ENCODE measurements at places on chromosomes 3 and 15.

- DNase-seq: no peak
Measured at GRCh38 chr15:25597571-25597970, 158.7 kb upstream of the UBE3A start.

DNA sequence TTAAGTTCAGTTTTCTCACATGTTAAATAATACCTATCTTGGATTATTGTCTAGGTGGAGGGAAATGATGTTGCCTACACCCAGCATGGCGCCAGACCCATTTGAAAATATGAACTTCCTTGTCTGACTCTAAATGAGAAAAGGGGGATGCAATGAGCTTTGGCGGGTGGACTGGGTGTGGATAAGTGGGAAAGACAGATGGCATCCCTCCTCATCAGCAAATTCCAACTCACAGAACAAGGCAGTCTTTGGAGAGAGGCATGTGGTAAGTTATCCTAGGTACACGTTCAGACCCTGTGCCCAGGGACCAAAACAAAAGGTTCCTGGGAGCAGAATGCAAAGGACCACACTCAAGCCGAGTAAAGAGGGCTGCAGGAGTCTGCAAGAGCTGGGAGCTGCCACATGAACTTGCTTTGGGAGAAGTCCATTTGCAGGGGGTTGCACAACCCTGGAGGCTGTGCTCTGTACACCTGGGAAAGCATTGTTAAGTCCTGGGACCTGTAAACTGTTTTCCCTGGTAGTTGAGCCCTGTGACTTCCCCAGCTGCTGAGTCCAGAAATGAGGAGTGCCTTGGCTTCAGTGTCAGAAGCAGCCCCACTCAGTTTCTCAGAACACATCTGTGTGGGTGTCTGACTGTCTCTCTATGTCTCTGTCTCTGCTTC lies 102.3 kb upstream of the TPM1 start:
- no peak for DNase-seq

DNA sequence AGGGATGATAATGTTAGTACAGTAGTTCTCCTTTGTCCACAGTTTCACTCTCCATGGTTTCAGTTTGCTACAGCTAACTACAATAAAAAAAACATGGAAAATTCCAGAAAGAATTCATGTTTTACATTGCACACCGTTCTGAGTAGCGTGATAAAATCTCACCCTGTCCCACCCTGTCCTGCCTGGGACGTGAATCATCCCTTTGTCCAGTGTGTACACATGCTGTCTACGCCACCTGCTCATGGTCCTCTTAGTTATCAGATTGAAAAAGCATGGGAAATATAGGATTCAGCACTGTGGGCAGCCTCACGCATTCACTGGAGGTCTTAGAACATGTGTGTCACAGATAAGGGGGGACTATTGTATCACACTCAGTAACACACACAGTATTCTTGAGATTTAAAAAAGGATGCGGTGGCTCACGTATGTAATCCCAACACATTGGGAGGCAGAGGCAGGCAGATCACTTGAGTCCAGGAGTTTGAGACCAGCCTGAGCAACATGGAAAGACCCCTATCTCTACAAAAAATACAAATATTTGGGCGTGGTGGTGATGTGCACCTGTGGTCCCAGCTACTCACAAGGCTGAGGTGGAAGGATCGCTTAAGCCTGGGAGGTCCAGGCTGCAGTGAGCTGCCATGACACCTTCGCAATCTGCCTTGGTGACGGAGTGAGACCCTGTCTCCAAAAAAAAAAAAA lies 8.7 kb upstream of the FLNB start:
- DNase-seq: no peak

DNA sequence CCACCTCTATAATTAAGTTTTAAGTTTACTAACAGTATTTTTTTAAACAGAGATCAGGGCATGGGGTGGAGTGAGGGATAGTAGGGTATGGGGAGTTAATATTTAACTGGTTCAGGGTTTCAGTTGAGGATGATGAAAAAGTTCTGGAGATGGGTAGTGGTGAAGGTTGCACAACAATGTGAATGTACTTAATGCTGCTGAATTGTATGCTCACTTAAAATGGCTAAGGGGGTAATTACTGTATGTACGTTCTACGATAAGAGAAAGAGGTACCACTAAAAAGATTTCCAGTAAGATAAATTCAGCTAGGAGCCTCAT lies 101.4 kb downstream of the TNIK start:
- peak; percentile 88 for DNase-seq

GRCh38 chr3:87836026-87836425 lies 222.8 kb downstream of the CGGBP1 start:
- DNase-seq: no peak

- DNase-seq: no peak
Measured at GRCh38 chr3:155495387-155495786, 201.9 kb upstream of the STRIT1 start.

- DNase-seq: peak; percentile 54
Measured at GRCh38 chr3:48194446-48195071, 6.3 kb upstream of the CDC25A start.

DNA sequence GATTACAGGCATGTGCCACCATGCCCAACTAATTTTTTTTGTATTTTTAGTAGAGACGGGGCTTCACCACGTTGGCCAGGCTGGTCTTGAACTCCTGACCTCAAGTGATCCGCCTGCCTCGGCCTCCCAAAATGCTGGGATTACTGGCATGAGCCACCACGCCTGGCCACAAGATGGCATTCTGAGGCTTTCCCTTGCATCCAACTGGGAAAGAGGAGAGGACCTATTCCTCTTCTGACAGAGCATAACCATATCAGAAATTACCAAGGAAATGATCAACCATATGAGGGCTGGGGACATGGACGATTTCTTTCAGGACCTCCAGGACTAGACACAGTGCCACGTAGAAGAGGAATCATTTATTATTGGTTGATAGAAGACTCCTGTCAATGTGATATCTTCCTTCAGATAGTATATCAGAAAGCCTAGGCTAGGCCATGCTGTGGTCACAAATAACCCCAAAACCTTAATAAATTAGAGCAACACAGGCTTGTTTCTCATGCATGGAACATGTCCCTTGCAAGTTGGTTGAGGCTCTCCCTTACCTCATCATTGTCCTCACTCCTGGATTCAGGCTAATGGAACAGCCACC lies 372.3 kb upstream of the IL12A start:
- peak; percentile 13 for DNase-seq

GRCh38 chr3:66487465-66487864 lies 13.4 kb downstream of the LRIG1 start:
- no peak for DNase-seq

- no peak for DNase-seq
Measured at GRCh38 chr15:95594496-95594895, 736.0 kb upstream of the NR2F2 start.

DNA sequence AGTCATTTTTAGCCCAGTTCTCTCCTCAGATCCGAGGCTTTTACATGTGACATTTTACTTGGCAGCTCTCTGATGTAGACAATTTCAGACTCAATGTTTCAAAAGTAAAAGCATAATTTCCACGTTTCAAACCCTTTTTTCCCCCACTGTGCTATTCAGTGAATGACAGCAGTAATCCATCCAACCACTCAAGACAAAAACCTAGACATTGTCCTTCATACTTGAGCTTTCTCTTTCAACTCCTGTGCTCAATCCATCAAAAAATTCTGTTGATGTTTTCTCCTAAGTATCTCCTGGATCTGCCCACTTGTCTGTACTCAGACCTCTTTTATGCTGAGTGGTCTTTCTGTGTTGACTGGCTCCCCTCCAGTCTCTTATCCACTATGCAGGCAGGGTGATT lies 214.7 kb downstream of the CHL1 start:
- no peak for DNase-seq

DNA sequence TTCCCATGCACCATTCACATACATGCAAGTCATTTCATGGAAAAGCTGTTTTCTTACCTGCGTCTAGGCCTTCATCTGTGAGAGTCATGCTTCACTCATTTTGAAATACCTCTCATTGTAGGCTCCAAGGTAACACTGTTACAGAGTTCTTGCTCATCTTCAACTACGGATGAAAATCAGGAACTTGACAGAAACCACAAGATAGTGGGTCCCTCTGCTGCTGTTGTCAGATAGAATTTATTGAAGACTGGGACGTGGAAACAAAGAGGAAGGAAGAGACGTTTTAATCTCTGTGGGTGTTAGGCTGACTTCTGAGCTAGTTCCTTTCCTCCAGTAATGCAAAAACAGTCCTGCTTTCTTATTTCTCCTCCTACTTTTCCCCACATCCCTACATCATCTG lies at the start of gene P2RY14:
P2RY14 (minus strand) TSS at position 313 of the 400 bp plus-strand sequence. CDS start 64,226 bp downstream, outside the sequence.
- no peak for DNase-seq

DNA sequence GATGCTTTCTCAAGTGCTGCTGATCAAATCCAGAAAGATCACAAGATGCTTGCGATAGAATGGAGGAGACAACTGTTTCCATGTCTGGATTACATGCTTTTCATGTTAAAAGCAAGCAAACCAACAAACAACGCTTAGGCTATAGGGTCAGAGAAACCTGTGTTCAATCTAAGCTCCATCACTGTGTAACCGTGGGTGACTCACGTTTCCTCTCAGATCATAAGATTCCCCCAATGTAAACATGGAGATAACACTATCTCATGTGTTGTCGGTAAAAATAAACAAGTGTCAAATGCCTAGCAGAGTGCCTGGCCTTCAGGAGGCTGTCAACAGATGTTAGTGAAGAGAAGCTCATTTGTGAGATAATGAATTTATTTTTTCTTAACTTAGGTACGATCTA lies 907.8 kb downstream of the NTRK3 start:
- DNase-seq: no peak

DNA sequence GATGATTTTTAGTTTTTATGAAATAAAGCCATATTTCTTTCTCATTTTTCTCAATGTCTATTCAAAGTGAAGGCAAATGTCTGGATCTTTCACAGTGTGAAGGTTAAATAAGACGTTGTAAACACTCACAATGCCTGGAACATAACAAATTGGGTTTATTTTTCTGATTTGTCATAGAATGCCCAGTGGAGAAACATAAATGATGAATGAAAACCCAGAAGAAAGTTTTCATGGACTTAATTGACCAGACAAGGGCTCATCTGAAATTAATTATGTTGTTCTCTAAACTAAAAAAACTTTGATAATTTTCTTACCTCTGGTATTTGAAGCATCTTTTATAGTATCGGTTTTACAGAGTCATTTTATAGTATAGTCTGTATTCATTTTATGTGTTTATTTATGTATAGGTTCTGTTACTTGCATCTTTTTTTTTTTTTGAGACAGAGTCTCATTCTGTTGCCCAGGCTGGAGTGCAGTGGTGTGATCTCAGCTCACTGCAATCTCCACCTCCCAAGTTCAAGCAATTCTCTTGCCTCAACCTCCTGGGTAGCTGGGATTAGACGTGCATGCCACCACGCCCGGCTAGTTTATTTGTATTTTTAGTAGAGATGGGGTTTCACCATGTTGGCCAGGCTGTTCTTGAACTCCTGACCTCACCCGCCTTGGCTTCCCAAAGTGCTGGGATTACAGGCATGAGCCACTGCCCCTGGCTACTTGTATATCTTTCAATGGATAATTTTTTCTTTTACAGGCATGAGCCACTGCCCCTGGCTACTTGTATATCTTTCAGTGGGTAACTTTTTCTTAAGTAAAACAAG lies 15.1 kb upstream of the BNIP2 start:
- no peak for DNase-seq
